MG63 (cell line): ENCODE measurements at places on chromosomes 1 and 21. TPM values are rescaled to one million over a fixed set of nuclear protein-coding genes. Genes with fewer than 3 reads are reported as not detected.

The CENPF gene
- total RNA-seq = 43.0 and 64.5 TPM in 2 replicates

GRCh38 chr1:85109475-85109874 is 61.2 kb upstream of the MCOLN3 start:
- peak; percentile 38 for DNase-seq

DNA sequence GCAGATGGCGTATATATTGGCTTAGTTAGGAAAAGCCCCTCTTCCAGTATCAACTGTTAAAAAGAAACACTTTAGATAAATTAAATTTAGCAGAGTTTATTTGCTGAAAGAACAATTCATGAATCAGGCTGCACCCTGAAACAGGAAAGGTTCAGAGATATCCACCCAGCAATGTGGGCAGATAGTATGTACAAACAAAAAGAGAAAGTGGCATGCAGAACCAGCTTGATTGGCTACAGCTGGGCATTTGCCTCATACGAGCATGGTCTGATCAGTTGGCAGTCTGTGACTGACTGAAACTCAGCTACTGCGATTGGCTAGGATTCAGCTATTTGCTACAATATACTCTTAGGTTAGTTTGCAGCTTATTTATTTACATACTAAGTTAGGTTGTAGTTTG is 98.2 kb downstream of the ZC3H11B start:
- DNase-seq = no peak

DNA sequence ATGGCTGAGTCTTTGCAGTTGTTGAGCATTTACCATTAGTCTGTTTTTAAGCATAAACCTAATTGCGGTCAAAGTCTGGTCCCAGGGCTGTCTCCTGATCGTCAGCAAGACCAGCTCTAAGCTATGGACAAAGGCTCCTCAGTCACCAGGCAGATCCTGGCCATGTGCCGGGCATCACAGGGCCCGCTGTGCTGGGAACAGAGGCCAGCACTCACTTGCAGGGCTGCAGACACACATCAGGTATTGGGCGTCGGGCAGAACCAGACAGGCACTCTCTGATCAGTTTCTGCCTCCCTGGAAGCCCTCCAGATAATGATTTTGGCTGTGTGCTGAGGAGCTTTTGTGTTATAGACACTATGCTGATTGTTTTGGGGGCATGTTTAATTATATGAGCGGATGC is 26.6 kb downstream of the TMEM51 start:
- DNase-seq = no peak

- DNase-seq = peak; percentile 12
Measured at GRCh38 chr21:18499761-18500376, 96.3 kb upstream of the TMPRSS15 start.
